ENCODE measurements at places on chromosomes 11 and 22. TPM values are rescaled to one million over a fixed set of nuclear protein-coding genes. Genes with fewer than 3 reads are reported as not detected.
A peak's percentile ranks its signal among the peaks of the same experiment; 100 is the strongest.

Gene UBE4A
- total RNA-seq = 27.3 TPM

DNA sequence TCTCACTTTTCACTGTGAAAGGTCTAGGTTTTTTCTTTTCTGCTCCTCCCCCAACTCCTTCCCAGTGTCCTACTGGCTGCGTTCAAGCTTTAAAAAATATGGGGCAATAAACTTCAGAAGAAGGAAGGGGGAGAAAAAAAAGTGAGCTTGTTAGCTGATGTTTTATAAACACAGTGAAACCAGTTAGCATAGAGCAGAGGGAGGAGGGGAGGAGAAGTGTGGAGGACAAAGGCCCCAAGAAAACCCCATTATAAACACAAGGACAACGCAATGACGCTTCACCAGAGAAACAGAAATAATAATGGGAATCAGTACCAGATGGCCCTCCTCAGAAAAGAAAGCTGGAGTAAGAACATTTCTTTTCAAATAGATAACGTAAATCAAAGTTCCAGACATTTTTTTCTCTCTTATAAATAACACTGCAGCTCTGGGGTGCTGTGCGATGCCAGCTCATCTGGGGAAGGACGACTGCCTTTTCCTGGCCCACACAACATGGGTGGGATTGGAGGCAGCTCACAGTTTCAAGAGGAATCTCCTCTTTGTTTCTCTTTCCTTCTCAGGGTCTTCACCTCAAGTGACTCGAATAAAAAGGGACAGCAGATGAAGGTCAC lies 235.4 kb upstream of the NARS2 start:
- no peak for DNase-seq

DNA sequence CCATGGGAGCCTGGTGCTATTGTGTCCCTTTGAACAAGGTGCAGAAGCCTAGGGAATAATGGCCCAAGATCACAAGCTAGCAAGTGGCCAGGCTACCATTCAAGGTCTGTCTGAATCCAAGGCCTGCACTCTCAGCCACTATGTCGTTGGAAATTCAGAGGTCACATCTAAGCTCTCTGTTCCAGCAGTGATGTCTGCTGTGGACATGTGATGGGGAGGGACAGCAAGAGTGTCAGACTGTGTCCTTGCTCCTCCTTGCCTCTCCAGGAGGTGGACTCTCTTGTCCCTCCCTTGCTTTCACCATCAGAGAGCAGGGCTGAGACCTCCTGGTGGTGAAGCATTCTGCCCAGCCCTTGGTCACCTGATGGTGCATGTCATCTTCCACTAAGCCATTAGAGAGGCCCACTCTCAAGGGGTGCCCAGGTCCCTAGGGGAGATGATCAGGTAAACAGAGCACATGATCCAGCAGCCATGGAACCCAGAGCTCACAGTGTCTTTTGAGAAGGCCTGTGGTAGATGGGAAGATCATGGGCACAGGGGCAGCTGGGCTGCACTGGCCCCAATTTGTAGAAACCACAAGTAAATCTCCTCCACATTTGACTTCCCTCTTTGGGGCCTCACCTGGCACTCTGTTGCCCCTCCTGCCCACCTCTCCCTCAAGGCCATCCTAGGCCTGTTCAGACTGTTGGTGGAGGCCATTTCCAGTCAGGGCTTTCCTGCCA lies 37.1 kb upstream of the SUSD2 start:
- DNase-seq = no peak

Gene ZP1
- total RNA-seq = not detected

DNA sequence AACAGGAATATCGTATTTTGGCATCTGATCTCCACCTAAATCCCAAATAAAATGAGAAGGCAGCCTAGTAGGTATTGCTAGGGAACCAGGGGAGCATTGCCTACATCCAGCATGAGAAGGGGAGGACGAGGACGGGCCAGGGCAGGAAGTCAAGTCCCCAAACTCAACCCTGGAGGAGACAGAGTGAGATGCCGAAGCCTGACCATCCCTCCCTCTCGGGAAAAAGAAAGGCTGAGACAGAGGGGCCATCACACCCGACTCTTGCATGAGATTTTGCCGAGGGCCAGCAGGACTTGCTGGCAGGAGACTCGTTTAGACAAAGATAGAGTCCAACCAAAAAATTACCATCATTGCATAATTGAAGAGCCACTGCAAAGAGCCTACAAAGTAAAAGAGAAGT lies 50.2 kb upstream of the SPATA19 start:
- no peak for DNase-seq

DNA sequence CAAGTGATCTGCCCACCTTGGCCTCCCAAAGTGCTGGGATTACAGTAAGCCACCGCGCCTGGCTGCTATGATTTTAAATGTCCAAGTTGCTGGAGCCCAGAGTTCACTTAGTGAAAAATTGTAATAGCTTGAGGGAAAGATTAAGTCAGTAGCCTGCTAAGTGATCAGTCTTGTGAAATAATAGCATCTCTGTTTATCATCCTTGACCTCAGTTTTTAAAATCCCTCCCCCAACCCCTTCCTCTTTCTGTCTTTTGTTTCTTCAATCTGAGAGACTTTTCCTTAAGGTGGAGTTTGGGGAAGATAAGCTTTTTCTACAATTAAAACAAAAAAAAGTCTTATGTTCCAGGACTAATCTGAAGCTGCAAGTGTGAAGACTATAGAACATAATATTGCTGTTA lies 6.4 kb downstream of the HIPK3 start:
- DNase-seq = no peak

DNA sequence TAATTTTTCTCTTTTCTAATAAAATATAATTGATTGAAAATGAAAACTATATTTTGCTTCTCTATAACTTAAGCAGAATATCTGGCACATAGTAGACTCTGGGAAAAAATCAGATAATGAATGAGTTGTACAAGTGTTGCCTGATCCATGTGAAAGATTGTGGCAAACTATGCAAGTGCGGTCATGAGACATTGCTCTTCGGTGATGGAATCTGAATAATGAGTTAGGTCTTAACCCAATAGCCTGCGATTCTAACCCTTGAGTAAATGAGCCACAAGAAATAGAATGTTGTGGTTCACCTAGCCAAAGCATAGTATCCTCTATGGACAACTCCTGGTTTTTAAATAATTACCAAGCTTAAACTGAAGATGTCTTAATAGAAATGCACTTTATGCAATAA lies 333.7 kb upstream of the LUZP2 start:
- DNase-seq = no peak

Gene DLG2
- 14.5 TPM for total RNA-seq

Gene C1QTNF6
- total RNA-seq = 10.3 TPM

DNA sequence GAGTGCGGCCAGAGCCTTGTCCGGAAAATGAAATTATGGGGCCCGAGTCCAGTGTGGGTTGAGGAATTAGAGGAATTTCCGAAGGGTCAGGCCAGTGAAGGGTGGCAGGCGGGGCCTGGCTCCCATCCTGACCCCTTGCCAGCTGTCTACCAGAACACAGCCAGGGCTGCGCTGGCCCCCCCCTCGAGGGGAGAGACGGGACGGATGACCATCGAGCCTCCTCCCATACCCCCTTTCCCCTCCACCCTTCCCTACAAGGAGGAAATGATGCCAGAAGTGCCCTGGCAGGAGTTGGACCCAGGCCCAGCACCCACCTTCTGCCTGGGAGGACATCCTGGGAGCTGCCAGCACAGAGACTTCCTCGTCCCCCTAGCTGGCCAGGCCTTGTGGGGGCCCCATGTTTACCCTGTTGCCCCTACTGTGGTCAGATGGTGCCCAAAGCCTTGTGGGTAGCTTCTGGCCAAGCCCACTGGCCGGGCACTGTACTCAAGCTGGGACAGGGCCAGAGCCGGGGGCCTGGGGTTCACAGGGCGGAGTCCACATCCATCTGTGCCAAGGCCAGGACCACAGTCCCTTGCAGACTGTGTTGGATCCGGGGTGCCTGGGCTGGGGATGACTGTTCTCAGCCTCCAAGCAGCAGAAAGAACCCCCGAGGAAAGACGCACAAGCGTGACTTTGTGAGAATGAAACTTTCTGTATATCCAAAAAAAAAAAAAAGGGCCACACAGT lies 20.8 kb downstream of the ARVCF start:
- DNase-seq = peak; percentile 81

Gene RBX1
- total RNA-seq = 66.3 TPM

GRCh38 chr11:61963282-61964057 lies 4.0 kb downstream of the FTH1 start:
- DNase-seq = peak; percentile 75

Gene RAG2
- total RNA-seq = 0.09 TPM

DNA sequence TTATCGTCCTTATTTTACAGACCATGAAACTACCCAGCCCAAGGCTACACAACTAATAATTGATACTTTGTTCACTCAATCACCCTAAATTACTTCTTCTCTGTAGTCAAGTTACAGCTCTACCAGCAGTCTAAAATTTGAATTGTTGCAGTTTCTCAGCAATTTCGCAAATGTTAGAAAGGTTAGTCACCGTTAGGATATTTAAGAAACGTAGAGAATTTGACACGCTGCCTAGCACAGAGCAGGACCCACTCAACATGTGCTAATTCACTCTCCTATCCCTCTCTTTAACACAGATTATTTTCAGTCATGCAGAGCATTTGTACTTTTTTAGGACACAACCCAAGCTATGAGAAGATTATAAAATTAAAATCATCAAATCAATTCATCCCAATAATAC lies 771.1 kb upstream of the LUZP2 start:
- peak; percentile 27 for DNase-seq

Gene LRRC32
- total RNA-seq = 21.8 TPM

GRCh38 chr11:43459246-43459645 lies 100.5 kb downstream of the TTC17 start:
- no peak for DNase-seq

Gene RTN4RL2
- 2.0 TPM for total RNA-seq

DNA sequence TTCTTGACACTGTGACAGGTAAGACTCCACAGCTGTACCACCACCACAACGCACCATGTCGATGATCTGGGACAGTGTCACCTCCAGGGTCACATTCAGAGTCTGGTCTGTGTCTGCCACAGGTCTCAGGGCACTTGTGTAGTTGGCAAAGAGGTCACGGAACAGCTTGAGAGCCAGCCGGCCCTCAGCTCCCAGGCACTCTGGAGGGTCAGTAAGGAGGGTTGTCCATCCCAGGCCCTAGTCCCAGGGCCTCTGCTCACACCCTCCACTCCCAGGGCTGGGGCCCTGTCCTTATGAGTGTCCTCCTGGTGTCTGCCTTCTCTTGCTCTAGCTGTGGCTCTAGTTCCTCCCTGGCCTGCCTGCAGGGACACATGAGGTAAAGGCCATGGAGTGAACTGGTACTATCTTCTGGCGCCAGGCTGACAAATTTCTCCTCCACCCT lies 1.4 kb downstream of the CHRNA10 start:
- no peak for DNase-seq

- DNase-seq = no peak
Measured at GRCh38 chr11:71244116-71244810, 8.1 kb downstream of the SHANK2 start.

GRCh38 chr11:44775366-44775984 lies 48.7 kb downstream of the TSPAN18 start:
- no peak for DNase-seq

GRCh38 chr11:111631024-111631665 lies 28.9 kb downstream of the SIK2 start:
- DNase-seq = no peak

Gene JOSD1
- total RNA-seq = 32.0 TPM

Gene CASP1
- 7.0 TPM for total RNA-seq

Gene RIC3
- 0.18 TPM for total RNA-seq

Gene KRTAP5-10
- not detected for total RNA-seq

Gene OR51I1
- total RNA-seq = not detected

Gene MOGAT2
- total RNA-seq = not detected

DNA sequence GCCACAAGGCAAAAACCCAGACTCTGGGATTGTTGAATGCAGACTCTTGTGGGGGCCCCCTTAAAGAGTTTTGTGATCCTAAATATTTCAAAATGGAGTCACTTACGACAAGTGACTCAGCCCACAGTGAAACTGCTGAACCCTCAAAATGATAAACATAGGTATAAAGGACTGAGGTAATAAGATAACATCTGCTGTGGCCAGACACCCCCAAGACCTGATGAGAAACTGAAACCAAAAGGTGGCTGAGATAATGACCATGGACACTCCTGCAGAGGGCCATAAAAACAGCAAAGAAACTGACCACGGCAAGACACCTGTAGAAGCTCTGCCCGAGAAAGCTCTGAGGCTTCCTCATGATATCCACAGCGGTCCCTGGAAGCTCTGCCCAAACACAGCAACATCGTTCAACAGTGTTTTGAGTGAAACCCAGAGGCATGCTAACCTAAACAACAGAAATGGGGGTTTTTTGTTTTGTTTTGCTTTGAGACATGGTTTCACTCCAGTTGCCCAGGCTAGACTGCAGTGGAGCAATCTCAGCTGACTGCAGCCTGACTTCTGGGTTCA lies 1.6 kb upstream of the PLAAT4 start:
- no peak for DNase-seq

Gene APOBEC3F
- 2.7 TPM for total RNA-seq

Gene CSNK2A3
- total RNA-seq = 2.6 TPM

Measured in muscle of leg (tissue), 16 donors.